Stimulated activated CD4-positive, alpha-beta T cell treated with anti-CD3 and anti-CD28 coated beads, Interleukin-4, amount 100 ng/mL, for 48 hours (primary cell): ENCODE measurements at places on chromosomes 7 and 10.

- DNase-seq, result no peak
Measured at GRCh38 chr7:100506356-100506923, 22.7 kb downstream of the NYAP1 start.

- no peak for DNase-seq
Measured at GRCh38 chr7:9869151-9869550, 1104.5 kb upstream of the PHF14 start.

GRCh38 chr10:12547301-12547771 is 198.0 kb downstream of the CAMK1D start:
- DNase-seq, result no peak

DNA sequence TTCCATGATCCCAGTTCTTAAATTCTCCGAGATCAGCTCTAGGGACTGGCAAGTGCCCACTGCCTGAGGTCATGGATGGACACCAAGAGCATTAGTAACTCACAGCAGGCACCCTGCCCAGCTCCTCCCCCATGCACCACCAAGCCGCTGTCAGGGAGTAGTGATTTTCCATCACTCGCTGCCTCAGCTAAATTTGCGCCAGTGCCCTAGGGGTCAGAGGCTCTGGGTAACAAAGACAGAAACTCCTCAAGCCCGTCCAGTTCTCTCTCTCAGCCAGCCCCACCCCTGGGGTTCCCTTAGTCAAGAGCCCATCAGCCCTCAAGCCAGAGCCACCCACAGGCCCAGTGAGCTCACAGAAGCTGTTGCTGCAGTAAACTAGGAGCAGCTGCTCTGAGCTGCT is 30.0 kb downstream of the PAX2 start:
- no peak for DNase-seq

DNA sequence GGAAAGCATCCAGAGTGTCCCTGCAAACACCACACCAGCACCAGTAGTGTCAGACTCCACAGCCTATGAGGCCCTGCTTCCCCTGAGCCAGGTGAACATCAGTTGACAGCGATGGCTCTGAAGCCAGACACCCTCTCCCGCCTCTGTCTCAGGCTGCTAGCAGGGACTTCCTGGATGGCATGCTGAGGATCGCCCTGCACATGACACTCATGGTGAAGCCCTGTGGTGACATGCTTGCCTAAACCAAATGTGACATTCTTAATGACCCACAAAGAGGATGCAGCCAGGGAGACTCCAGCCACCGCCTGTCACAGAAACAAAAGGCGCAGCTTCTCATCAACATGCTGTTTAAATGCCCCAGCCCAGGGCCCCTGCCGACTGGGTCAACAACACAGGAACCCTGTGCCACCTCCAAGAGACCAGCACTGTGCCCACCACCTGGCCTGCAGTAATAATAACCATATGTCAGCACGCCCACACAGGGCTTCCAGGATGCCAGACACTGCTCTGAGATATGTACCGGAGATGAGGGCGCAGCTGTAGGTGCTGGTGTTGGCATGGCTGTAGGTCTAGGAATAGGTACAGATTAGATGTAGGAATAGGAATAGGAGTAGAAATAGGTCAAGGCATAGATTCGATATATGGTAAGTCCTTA is 81.3 kb downstream of the GRID1 start:
- DNase-seq, result no peak

GRCh38 chr10:12349629-12350166 is 351 bp downstream of the CAMK1D start:
- DNase-seq, result no peak

DNA sequence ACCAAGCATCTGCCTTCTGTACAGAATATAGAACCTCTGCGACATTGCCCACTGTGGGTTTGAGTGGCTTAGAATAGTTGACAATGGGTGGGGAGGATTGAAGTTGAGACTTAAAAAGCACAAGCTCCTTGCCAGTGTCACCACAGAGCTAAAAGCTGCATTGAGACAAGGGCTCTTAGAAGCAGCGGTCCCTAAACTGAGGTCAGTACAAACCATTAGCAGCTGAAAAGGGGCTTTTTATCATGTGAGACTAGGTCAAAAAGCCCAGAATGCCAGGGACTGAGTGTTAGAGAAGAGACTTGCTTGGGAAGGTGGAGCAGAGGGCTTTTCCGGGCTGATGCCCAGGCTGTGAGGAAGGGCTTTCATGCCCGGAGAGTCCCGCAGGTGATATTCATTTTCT is 91.3 kb downstream of the POU6F2 start:
- DNase-seq, result no peak

DNA sequence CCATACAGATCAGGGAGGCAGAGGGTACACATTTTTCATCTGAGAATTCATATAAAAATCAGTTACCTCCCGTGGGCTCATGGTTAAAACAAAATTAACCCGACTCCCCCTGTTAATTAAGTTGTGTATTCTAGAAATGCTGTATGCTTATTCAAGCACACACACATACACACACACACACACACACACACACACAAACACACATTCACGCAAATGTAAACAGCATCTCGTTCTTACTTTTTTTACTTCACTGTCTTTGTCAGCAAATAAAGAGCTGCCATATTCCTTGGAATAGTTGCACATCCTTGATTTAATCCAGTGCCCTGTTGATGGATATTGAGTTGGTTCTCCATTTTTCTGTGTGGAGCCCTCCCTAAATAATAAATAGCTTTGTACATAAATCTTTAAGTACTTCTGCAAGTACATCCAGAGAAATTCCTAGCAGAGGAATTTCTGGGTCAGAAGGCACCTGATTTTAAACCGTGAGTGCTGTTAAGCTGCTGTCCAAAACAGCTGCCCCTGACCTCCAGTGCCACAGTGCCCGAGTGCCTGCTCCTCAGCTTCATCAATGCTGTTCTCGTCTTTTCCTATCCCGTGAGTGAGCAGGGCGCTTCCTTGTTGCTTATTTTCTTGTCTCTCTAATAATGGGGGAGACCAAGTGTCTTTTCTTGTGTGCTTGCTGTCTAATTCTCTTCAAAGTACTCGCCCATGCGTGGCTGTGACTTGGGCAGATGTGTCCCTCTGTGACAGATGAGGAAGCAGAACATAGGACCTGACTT is 117.2 kb downstream of the RGS10 start:
- DNase-seq, result no peak

DNA sequence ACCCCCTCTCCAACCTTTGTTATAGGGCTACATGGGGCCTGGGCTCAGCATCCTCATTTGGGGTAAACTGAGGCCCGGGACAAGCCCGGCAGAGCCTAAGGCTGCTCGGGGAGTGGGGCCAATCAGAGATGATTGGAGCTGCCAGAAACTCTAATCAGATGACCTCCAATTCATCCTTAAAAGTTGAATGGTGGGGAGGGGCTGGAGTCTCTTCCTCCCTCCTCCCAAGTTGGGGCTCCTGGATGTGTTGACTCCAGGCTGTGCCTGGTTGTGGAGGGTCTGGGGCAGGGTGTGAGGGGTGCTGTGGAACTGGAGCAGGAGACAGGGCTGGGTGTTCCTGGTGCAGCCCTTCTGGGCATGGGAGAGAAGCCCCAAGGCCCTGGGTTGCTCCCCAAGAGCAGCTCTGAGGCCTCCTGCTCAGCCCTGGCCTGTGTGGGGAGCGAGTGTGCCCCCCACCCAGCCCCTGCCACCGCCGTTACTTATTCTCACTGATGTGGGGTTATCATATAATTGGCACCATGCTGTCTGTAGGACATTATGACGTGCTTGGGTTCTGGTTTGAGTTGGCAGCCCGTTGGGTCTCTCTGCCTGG is 2.2 kb downstream of the BHLHA15 start:
- no peak for DNase-seq

DNA sequence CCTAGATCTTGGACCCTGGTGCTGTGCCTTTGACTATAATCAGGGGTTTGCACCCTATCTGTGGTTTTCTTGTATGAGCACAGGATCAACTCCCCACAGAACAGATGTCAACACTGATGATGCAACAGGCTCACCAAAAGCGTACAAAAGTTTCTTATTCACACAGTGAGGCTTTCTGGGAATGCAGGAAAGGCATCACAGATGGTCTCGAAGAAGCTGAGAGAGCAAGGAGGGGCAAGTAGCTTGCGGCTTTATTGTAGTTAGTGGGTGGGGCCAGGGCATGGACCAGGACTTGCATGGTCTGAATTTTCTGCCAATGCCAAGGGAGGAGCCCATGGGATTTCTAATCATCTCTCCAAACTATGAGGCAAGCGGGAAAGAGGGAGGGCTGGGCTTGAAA is 46.2 kb downstream of the SEC61G start:
- DNase-seq, result no peak

DNA sequence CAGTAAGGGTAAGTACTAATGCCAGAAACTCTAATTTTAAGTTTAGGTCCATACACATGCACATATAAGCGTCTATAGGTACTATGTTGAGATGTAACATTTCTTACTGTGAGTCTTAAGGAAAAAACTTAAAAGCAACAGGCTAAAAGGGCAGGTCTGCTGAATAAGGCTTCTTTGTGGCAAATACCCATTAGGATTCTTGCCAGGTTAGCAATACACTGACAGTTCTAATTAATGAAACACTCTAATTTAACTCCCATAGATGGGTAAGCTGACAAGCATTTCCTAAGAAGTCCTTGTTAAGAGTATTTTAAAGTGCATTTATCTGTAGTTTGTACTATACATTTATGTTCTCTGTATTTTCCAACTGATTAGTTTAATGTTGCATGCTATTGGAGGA is 14.0 kb downstream of the SCRN1 start:
- no peak for DNase-seq

- DNase-seq, result no peak
Measured at GRCh38 chr10:96456296-96456840, 57.4 kb downstream of the TLL2 start.

GRCh38 chr7:127650847-127651555 is 993 bp upstream of the SND1 start:
- no peak for DNase-seq

- DNase-seq, result no peak
Measured at GRCh38 chr7:24434972-24435371, 138.3 kb upstream of the PALS2 start.

DNA sequence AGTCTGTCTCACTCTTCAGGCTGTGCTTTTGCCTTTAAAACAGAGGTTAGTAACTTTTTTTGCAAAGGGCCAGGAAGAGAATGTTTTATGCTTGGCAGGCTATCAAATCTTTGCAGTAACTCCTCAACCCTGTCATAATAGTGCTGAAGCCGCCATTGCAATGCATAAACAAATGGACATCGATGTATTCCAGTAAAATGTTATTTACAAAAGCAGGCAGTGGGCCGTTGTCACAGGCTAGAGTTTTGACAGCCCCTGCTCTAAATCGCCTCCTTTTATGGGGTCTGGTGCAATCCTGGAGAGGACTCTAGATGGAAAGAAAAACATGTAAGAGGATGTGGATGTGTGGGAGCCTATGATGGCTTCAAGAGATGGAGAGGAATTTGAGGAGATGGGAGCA is 568.3 kb downstream of the TYW1 start:
- no peak for DNase-seq

DNA sequence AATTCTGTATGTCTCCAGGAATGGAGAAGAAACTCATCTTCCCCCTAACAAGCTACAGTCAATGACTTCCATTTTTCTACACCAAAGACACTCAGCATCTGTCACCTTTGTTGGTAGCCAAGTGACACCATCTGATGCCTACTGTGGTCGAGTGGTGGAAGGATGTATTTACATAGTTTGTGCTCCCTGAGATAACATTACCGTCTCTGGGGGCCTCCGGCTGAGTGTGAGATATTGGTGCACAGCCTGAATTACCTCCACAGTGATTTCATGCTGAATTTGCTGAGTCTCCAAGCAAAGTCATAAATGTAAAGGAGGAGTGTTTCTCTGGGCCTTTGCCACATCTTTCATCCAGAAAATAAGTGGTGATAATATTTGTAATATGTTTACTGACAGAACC is 114.0 kb downstream of the GRID1 start:
- no peak for DNase-seq

- DNase-seq, result no peak
Measured at GRCh38 chr10:130739757-130740145, 571.8 kb downstream of the TCERG1L start.

DNA sequence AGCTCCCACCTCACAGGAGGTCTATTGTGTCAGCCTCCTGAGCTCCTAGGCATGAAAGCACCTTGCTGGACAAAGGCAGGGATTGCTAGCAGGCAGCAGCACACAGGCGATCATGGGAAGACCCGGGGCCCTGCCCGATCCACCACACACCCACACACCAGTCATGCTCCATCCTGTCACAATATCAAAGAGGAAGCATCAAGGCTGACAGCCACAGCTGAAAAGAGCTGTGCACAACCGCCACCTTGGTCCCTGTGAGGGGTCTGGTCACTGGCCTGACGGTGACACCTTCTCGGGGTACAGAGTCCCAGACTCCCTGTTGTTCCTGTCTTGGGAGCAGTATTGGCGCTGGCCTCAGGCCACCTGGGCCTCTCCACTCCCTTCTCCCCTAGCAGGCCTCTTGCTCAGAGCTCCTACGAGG is 89.7 kb upstream of the RET start:
- DNase-seq, result no peak

DNA sequence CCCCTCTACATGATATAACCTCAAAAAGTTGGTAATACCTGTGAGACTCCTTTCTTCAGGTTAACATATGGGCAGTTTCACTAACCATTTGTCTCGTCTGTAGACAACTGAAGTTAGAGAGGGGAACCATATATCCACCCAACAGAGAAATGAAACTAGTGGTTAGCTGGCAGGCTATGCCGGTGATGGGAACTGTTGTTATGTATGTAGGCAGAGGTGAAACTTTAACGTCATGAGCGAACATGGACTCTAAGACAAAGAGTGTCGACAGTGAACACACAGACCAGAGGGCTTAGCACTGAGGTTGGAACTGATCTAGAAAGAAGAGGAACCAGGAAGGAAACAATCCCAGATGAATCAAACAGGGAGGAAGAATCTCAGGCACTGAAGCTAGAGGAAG is 112.4 kb downstream of the ELMO1 start:
- peak; percentile 29 for DNase-seq
